Naive thymus-derived CD4-positive, alpha-beta T cell (primary cell): ENCODE measurements at places on chromosomes 2 and 18.

DNA sequence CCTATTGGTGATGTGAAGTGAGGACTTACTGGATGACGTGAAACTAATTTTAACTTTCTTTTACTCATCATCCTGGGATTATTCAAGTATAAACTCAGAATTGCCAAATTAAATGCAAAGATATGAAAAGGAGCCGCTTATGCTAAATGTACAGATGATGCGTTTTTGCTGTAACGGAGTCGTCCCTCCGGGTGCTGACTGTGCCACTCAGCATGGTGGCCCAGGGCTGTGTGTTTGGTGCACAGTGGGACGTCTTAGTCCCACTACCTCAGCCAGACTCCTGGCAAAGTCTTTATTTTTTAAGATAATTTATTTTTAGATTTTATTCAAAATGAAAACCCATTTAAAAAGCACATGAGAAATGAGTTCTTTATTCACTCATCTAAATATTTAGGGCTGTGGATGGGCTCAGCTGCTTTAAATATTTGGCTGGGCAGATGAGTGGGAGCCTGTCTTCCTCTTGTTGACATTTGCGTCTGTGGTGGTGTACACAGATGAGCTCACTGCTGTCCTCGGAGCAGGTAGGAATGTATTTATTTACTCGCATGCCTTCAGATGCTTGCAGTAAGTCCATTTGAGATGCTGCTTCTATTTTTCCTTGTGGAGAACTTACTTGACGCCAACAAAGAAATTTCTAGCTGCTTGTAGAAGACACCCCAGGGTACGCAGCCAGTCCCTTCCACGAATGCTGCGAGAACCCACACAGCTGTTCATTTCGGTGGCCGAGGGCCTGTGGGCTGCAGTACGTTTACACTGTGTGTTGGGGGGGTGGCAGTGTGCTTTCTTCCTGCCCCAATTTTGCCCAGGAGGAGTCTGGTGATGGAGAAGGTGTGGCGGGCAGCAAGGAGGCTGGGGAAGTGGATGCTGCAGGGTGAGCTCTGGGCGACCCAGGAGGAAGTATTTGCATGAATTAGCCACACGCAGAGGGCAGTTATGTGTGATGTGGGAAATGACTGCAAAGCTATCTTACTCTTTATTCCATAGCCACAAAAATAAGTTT lies 105.0 kb downstream of the AGAP1 start:
- DNase-seq = no peak

GRCh38 chr2:7133521-7133920 lies 216.3 kb downstream of the RNF144A start:
- DNase-seq = no peak

DNA sequence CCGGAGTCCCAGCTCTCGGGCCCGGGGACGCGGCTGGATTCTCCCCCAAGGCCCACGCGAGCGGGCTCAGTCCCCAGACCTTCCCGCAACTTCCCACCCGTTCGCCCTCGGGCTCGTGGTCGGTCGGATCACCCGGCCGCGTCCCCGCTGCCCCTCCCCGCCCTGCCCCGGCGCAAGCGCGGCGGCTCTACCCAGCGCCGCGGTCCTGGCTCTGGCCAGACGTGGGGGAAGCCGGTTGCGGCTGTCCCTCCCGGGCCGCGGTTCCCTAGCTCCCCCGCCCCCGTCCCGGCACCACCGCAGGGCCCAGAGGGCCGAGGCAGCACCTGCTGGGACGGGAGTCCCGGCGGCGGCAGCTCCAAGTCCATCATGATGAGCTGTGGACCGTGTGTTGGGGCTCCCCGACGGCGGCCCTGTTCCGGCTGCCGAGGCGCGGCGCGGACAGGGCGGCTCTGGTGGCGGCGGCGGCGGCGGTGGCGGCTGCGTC lies 276 bp downstream of the NFE2L2 start:
- DNase-seq = no peak

DNA sequence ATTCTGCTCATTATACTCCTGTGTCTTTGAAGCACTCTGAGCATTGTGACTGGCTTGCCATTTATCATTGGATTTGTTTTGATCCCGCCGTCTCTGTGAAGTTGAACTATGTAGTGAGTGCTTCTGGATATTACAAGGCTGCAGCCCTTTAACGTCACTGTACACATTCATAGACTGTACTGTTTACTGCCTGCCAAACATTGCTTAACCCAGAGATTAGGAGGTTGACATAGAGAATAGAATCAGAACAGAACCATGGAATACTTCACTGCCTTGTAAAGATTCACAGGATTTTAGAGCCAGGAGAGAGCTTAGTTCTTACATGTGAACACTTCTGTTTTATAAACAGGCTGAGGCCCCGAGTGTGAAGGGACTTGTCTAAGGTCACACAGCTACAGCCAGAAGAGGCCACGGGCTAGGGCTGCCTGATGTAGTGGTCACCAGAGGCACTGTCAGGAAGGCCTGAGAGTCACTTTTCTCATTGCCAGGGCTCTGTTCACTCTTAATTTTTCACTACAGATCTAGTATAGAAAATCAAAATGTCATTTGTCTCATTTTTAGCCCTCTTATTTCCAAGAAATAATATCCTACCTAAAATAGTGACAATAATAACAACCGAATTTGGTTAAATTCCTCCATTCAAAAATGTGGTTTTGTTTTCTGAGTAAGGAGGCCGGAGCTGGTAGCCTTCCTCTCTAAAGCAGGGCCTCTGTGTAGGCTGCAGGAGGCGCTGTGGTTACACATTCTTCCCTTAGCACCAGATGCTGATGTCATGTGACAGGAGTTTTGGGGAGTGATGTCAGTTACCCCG lies 87.9 kb downstream of the UGGT1 start:
- peak; percentile 40 for DNase-seq

- DNase-seq = no peak
Measured at GRCh38 chr18:14221689-14222088, 89.5 kb upstream of the ZNF519 start.

GRCh38 chr18:12744103-12744502 lies 41.3 kb downstream of the PSMG2 start:
- no peak for DNase-seq
